Activated naive CD8-positive, alpha-beta T cell treated with anti-CD3 and anti-CD28 coated beads, Interleukin-2, amount 10 ng/mL, durations not matched to agents 7 days and 5 days (primary cell): ENCODE measurements at places on chromosomes 16 and 17. TPM values are rescaled to one million over a fixed set of nuclear protein-coding genes. Genes with fewer than 3 reads are reported as not detected.

DNA sequence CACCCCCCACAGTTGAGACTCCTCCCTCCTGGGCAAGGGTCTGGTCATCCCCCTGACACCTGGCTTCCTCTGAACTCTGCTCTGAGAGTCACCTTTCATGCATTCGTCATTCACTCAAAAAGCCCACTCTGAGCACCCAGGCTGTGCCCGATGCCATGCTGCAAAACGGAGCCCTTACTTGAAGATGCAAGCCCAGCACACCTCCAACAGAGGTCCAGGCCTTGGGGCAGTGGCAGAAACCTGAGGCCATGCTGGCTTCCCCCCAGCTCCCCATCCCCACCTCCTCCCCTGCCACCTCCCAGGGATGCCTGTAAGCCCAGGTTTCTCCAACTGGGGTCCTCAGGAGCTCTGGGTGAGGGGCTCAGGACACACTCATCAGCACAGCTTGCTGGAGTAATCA is 67.7 kb upstream of the TNRC6C start:
- DNase-seq = peak; percentile 15

DNA sequence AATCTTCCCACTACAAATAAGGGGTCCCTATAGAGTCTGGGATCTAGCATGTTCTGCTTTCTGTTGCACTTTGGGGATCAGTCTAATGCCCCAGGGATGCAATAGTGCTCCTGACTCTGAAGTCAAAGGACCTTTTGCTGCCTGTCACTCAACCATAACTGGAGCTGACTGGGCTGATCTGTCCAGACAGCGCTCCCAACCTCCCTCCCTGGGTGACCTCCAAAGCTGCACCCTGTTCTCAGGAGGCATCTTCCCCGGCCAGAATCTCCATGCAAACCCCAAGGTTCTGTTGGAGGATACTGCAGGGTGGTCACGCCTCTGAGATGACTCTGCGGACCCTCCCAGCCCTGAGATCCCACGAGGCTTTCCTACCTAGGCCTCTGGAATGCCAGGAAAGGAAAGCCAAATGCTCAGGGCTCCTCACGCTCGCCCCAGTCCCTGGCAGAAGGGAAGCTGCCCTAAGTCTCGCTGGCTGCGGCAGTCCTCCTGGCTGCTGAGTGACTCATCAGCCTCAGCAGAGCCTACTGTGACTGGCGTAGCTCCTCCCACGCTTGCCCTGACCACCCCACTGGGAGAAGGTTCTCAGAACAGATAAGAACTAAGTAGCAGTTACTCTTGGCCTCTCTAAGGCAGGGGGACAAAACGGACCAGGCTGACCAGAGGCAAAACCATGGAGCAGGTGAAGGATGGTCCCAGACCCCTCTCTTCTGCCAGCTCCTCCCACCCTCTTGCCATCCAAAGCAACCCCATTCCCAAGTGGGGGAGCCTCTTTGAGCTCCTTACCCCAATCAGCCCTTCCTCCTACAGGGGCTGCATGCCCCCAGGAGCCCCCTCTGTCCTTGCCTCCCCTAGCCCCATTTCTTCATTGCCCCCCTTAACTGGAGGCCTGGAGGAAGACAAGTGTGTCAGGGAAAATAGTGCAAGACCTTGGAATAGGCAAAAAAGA is 124.1 kb upstream of the TNRC6C start:
- DNase-seq = peak; percentile 56

GRCh38 chr16:87064731-87065445 is 252.3 kb downstream of the C16orf95 start:
- DNase-seq = no peak

DNA sequence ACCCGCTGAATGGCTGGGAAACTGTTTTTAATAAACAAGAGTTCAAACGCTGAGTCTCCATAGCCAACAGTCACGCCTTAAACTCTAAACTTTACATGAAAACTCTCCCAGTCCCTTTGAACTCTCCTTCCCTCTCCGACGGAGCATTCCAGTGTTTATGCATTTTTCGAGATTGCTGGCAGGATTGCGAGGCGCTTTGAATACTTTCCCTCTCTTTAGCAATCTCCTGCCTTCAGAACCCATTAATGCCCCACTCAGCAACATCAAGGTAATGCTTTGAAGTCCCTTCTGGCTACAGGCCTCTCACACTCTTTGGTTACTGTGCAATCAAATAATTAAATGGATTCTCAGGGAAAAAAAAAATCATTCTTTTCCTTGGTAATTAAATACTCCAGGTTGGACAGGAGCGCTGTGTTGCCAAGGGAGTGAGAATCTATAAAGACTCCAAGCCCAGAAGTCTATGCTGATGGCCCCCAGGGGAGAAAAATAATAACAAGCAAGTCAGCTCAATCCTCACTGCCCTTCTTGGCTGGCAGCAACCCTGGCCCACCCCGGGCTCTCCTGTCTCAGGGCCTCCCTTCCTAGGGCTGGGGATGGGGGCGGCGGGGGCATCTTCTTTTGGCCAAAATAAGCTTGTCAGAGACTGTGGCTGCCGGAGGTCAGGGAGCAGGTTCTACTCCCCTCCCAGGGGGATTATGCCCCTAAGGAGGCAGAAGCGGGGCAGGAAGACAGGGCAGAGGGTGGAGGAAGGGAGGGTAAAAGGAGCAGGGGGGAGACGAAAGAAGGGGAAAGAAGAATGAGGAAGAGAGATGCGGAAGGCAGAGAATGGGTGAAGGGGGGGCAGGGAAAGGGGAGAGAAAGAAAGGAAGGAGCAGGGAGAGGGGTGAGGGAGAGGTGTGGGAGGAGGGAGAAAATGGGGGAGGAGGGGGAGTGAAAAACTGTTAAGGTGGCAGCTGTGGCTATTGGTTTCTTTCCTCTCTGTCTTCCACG is 45.2 kb downstream of the AXIN2 start:
- DNase-seq = no peak

Gene PCGF2
- total RNA-seq = 1.8 TPM

Gene PRRT2
- 2.2 TPM for total RNA-seq

GRCh38 chr17:73749928-73750605 is 105.8 kb upstream of the SDK2 start:
- DNase-seq = no peak

Gene CSH2
- not detected for total RNA-seq
